Bronchial epithelial cell (primary cell): ENCODE measurements at places on chromosomes 6 and 20. TPM values are rescaled to one million over a fixed set of nuclear protein-coding genes. Genes with fewer than 3 reads are reported as not detected.

The TMEM244 gene
- total RNA-seq = not detected in 2 replicates

The RPRD1B gene
- total RNA-seq = 18.7 and 25.0 TPM in 2 replicates

The CLPSL2 gene
- total RNA-seq = not detected in 2 replicates

The APOBEC2 gene
- total RNA-seq = not detected in 2 replicates

The GUCA1A gene
- total RNA-seq = not detected in 2 replicates

The FERMT1 gene
- 26.6 and 60.6 TPM in 2 replicates for total RNA-seq

The HDGFL1 gene
- total RNA-seq = not detected in 2 replicates

The COL20A1 gene
- total RNA-seq = not detected in 2 replicates

The PXMP4 gene
- total RNA-seq = 2.4 and 3.3 TPM in 2 replicates

The DEF6 gene
- 25.0 and 26.0 TPM in 2 replicates for total RNA-seq

The TBX18 gene
- total RNA-seq = 0.26 and 1.3 TPM in 2 replicates

The LY6G6D gene
- not detected in 2 replicates for total RNA-seq

The CCN2 gene
- 1.3 and 2.6 TPM in 2 replicates for total RNA-seq

The SLC17A3 gene
- total RNA-seq = not detected in 2 replicates

The SLC2A10 gene
- total RNA-seq = 19.2 and 30.2 TPM in 2 replicates

The FUCA2 gene
- total RNA-seq = 24.1 and 35.3 TPM in 2 replicates

The RIPOR2 gene
- total RNA-seq = under 0.01 TPM in 1 of 2 replicates, not detected in the other

The ILRUN gene
- total RNA-seq = 62.1 and 64.9 TPM in 2 replicates

The SEL1L2 gene
- total RNA-seq = not detected in 2 replicates

The HLA-DQB1 gene
- total RNA-seq = 1.4 TPM in 1 of 2 replicates, not detected in the other

The BNIP5 gene
- total RNA-seq = not detected in 2 replicates

The RSPH9 gene
- total RNA-seq = under 0.01 and 0.13 TPM in 2 replicates

The AIG1 gene
- 60.6 and 63.5 TPM in 2 replicates for total RNA-seq

The OR2H2 gene
- not detected in 2 replicates for total RNA-seq

The CASS4 gene
- total RNA-seq = 0.13 TPM in 1 of 2 replicates, not detected in the other

The KATNA1 gene
- total RNA-seq = 30.0 and 37.6 TPM in 2 replicates

The SFT2D1 gene
- total RNA-seq = 47.9 and 61.6 TPM in 2 replicates

The RAB44 gene
- total RNA-seq = under 0.01 TPM in 2 replicates

The RAD21L1 gene
- total RNA-seq = under 0.01 TPM in 1 of 2 replicates, not detected in the other

The GPLD1 gene
- total RNA-seq = 0.26 and 0.64 TPM in 2 replicates

The STX7 gene
- 19.8 and 29.7 TPM in 2 replicates for total RNA-seq

The C20orf144 gene
- 0.13 TPM in 1 of 2 replicates, not detected in the other for total RNA-seq

The CLIC5 gene
- not detected in 2 replicates for total RNA-seq

The MUCL3 gene
- under 0.01 TPM in 1 of 2 replicates, not detected in the other for total RNA-seq

The SMLR1 gene
- total RNA-seq = not detected in 2 replicates

The GRM1 gene
- under 0.01 TPM in 1 of 2 replicates, not detected in the other for total RNA-seq

The KHDC1L gene
- not detected in 2 replicates for total RNA-seq

The RIMS4 gene
- not detected in 2 replicates for total RNA-seq

The TREML4 gene
- not detected in 2 replicates for total RNA-seq

The LINC00237 gene
- total RNA-seq = not detected in 2 replicates

The GPX5 gene
- total RNA-seq = not detected in 2 replicates

The FILIP1 gene
- under 0.01 and 0.26 TPM in 2 replicates for total RNA-seq

The TNFRSF6B gene
- 4.9 and 7.1 TPM in 2 replicates for total RNA-seq

The C6orf15 gene
- total RNA-seq = 0.13 TPM in 1 of 2 replicates, not detected in the other

The MYH7B gene
- total RNA-seq = under 0.01 TPM in 2 replicates

The OPN5 gene
- not detected in 2 replicates for total RNA-seq

The C20orf141 gene
- not detected in 2 replicates for total RNA-seq
